ENCODE measurements at places on chromosomes 1 and 21.

- DNase-seq = no peak
Measured at GRCh38 chr1:81812712-81813111, 12.0 kb downstream of the ADGRL2 start.

DNA sequence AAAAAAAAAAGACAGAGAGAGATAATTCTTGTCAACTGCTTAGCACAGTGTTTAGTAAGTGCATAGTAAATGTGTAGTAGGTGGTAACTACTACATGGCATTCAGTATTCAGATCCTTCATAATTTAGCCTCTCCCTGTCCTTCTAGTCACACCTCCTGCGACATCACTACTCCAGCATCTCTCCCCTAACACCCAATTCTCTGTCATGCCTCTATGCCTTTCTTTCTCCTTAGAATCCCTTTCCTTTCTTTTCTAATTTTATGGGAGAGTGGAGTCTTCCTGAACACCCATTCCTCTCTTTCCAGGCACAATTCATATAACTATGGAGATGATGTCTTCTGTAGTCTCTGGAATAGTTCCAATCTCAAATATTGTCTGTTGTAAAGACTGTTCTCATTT is 3.9 kb upstream of the VPS72 start:
- DNase-seq = no peak

- DNase-seq = no peak
Measured at GRCh38 chr1:224486801-224487583, 52.4 kb upstream of the WDR26 start.

DNA sequence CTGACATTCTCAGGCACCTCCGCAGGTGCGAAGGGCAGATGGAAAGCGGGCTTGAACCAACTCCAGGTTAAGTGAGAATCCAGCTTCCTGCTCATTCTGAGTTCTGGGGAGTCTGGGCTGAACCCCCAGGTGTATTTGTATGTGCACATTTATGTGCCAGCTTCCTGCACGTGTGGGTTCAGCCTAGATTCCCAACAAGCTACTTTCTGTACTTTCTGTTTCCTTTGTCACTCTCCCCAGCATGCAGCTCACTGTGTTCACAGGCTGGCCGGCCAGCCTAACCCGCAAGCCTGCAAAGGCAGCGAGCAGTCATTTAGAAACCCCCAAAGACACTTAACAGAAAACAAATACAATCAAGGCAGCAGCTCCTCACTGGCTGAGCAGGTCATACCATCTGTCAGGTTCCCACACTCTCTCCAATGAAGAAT is 1.3 kb upstream of the IL19 start:
- no peak for DNase-seq

DNA sequence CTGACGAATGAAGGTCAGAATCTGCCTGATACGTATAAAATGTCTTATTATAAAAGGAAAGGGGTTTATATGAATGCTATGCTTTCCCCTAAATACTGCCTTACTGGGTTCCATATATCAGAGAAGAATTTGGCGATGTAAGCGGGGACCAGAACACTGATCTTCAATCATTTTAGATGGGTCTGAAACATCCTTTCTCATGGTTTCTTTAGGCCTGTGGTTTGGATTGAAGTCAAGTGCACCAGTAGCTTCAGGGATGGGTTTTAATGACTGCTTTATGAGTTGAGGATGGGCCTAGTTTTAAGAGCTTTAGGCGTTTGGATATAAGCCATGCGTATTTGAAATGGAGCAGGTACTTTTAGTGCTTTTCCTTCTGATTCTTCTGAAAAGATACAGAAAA is 6.9 kb downstream of the FMN2 start:
- no peak for DNase-seq

GRCh38 chr1:244050835-244051444 is at the start of gene ZBTB18:
ZBTB18 (plus strand) TSS chr1:244051283; CDS start chr1:244051432, 149 bp downstream.
- no peak for DNase-seq

GRCh38 chr1:8516793-8517556 is 199.1 kb downstream of the SLC45A1 start:
- DNase-seq = no peak

DNA sequence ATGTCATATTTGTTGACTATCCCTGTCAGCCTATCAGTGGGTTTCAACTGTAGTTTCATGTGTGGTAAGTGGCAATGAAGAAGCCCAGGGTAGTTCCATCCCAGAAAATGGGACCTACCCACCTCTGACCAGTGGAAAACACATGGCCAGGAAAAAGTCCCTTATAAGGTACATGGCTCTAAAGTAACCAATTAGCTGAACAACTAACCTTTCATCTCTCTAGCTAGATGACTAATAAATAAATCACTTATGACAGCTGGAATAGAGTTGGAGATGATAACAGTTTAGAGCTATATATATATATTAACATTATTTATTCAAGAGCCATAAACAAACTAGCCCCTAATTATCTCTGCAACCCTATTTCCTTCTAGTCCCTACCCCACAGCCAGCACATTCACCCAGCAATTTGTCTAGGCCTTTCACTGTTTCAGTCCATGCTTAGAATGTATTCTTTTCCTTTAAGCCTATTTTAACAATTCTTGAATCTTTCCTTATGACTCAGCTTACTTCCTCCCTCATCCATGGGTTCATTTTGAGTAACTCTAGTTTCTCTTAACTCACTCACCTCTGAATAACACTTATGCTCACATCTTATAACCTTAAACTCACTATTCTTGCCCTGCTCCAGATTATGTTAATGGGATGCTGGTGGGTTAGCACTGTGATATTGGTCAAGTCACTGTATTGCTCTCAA is 83.7 kb downstream of the TNFSF18 start:
- DNase-seq = no peak

DNA sequence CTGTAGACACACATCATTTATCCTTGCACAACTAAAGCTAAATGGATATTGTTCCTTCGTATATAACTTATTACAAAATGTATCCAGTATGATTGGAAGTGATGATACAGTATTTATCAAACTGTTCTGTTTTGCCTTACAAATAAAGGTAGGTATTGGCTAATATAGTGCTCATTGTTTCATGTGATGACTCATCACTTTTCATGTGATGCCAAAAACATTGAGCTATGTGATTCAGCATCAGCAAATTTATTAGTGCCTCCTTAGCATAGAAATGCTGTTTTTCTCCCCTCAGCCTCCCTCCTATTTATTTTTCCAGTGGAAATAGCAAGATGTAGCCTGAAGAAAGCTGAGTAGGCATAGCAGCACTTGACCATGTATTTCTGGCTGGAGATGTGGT is 228.6 kb upstream of the LYPLAL1 start:
- no peak for DNase-seq

- DNase-seq = no peak
Measured at GRCh38 chr1:17184822-17185484, 20.0 kb upstream of the PADI1 start.

- DNase-seq = no peak
Measured at GRCh38 chr1:62725255-62725654, 37.1 kb upstream of the DOCK7 start.

- no peak for DNase-seq
Measured at GRCh38 chr1:236206548-236206947, 64.2 kb downstream of the GPR137B start.

- no peak for DNase-seq
Measured at GRCh38 chr1:98121646-98122045, 200.8 kb upstream of the DPYD start.

- no peak for DNase-seq
Measured at GRCh38 chr1:168368131-168368530, 87.5 kb downstream of the TBX19 start.

DNA sequence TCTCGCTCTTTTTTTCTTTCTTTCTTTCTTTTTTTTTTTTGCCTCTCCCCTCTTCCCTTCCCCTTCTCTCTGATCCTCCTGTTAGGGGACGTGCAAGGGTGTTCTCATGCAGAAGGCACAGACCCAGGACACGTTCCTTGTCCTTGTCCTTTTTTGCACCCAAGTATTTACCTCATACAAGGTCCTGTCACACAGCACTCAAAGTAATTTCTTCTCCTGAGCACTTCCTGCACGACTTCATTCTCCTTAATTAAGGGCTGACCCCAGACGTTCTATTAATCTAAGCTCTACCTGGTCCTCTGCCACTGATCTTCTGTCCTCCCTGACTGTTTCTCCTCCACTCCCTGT is 424 bp upstream of the PCNX2 start:
- DNase-seq = no peak

- DNase-seq = no peak
Measured at GRCh38 chr21:39728341-39728740, 16.6 kb upstream of the IGSF5 start.

DNA sequence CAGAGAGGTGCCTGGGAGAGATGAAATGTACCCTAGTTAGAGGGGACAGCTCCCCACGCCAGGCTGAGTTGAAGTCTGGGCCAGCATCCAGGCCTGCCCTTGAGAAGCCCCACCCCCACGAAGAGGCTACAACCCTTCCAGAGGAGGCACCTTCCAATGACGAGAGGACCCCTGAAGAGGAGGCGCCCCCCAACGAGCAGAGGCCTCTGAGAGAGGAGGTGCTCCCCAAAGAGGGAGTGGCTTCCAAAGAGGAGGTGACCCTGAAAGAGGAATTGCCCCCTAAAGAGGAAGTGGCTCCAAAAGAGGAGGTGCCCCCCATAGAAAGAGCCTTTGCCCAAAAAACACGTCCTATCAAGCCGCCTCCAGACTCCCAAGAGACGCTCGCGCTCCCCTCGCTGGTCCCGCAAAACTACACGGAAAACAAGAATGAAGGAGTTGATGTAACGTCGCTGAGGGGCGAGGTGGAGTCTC is 3.1 kb downstream of the EVA1B start:
- no peak for DNase-seq

DNA sequence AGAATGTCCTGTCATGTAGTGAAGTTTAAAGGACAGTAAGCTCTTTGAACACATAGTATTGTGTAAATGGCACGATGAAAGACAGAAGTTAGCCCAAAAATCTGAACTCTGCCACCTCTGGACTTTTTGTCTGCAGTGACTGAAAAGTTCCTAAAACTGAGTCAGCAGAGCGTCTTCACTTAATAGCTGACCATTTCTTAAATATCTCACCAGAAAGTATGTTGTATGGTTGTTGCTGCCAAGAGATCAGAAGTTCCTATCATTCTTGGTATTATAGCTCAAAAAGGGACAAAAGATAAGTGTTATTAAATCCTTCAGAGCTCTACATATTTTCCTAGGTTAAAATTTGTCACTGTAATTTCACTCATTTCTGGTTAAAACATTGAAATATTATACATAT is 1003.0 kb downstream of the TTLL7 start:
- no peak for DNase-seq

DNA sequence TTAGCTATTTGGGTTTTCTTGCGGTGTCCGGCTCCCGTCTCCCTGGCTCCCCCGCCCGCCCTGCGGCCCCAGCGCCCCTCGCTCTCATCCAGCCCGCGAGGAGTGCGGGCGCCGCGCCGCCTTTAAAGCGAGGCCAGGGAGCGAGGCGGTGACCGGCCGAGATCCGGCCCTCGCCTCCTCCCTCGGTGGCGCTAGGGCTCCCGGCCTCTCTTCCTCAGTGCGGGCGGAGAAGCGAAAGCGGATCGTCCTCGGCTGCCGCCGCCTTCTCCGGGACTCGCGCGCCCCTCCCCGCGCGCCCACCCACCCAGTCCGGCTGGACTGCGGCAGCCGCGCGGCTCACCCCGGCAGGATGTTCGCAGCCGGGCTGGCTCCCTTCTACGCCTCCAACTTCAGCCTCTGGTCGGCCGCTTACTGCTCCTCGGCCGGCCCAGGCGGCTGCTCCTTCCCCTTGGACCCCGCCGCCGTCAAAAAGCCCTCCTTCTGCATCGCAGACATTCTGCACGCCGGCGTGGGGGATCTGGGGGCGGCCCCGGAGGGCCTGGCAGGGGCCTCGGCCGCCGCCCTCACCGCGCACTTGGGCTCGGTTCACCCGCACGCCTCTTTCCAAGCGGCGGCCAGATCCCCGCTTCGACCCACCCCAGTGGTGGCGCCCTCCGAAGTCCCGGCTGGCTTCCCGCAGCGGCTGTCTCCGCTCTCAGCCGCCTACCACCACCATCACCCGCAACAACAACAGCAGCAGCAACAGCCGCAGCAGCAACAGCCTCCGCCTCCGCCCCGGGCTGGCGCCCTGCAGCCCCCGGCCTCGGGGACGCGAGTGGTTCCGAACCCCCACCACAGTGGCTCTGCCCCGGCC is 492 bp downstream of the HLX start:
- DNase-seq = no peak

DNA sequence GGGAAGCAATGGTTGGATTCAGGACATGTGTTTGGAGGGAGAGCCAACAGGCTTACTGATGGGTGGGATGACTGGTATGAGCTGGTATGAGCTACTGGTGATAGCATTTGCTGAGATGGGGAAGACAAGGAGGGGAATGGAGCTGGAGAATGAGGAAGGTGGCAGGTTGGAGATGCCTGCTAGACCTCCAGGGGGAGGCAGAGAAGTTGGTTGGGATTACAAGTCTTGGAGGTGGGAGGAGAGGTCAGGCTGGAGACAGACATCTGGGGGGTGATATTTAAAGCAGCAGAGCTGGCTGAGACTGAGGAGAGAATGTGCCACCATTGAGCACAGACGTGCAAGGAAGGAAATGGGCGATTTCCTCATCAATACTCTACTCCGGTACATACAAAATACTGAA is 31.8 kb upstream of the ENO1 start:
- no peak for DNase-seq

- no peak for DNase-seq
Measured at GRCh38 chr1:61043010-61043820, 39.1 kb upstream of the NFIA start.

GRCh38 chr1:36208978-36209703 is 15.1 kb upstream of the THRAP3 start:
- DNase-seq = no peak

All from NCI-H1436 treated with DMSO at 0.1 percent for 48 hours (cell line).